Posterior vena cava (tissue), 2 donors: ENCODE measurements at places on chromosomes 12 and 14. TPM values are rescaled to one million over a fixed set of nuclear protein-coding genes. Genes with fewer than 3 reads are reported as not detected.

- no peak for DNase-seq
Measured at GRCh38 chr14:99230208-99231151, 41.5 kb downstream of the BCL11B start.

GRCh38 chr12:6752167-6752920 is 597 bp downstream of the MLF2 start:
- DNase-seq, result no peak

GRCh38 chr14:49621114-49621881 is 699 bp downstream of the MGAT2 start:
- peak; percentile 96 for DNase-seq

DNA sequence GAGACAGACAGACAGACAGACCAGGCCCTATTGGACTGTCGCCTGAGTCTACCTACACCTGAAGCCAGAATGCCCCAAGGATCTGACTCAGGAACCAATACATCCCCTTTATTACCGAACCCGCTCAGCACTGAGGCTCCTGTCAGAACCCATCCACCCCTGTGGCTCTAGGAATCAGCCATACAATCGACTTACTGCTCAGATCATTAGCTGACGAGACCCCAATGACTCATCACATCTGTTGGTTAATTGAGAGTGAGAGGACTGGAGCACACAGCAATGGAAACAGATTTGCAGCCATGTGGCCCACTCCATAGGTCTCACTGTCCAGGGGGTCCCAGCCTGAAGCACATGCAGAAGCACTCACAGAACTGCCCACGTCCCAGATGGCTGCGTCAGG is 15.2 kb downstream of the ITPK1 start:
- DNase-seq, result no peak

DNA sequence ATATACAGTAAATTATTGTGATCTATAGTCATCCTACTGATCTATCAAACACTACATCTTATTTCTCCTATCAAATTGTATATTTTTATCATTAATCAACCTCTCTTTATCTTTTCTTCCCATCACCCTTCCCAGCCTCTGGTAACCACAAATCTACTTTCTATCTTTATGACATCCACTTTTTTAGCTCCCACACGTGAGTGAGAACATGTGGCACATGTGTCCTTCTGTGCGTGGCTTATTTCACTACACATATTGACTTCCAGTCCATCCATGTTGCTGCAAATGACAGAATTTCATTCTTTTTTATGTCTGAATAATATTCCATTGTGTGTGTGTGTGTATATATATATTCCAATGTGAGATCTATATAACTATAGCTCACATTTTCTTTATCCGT is 67.8 kb upstream of the TBX5 start:
- DNase-seq, result no peak

CACNA1C gene
- total RNA-seq, result 71.3 TPM
